Common myeloid progenitor, CD34-positive (primary cell): ENCODE measurements at places on chromosomes 13 and 19.

DNA sequence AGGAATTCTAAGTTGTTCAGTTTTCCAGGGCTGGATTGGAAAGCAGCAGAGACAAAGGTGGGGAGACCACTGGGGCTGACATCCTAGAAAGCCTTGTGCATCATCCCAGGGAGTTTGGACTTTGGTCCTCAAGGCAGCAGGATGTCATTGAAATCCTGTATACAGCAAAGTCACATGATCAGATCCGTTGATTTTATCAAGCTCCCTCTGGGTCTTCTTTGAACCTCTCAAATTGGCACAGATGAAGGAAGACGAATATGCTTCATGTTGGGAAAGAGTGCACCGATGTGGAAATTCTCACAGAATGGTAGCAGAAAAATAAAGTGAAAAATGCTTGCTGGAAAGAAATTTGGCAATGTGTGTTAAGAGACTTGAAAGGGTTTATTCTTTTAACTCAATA, 149.8 kb upstream of the TMTC4 start:
- no peak for DNase-seq

GRCh38 chr19:33445442-33446329, 72.2 kb downstream of the CEBPG start:
- no peak for DNase-seq

DNA sequence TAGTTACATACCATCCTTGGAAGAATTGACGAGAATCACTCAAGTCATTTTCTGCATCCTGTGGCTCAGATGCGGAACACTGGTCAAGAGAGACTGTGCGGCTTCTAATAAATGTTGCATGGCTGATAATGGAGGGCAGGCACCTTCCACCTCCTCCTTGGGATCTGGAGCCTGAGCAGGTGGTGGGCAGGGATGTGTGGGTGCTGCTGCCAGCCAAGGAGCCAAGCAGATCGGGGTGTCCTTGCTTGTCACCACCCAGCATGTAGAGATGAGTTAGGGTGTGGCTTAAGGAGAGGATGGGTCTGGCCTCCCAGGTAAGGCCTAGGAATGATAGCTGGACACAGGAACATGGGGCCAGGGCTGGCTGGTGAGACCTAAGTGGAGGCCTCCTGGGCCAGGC, 17.5 kb downstream of the GPI start:
- no peak for DNase-seq

DNA sequence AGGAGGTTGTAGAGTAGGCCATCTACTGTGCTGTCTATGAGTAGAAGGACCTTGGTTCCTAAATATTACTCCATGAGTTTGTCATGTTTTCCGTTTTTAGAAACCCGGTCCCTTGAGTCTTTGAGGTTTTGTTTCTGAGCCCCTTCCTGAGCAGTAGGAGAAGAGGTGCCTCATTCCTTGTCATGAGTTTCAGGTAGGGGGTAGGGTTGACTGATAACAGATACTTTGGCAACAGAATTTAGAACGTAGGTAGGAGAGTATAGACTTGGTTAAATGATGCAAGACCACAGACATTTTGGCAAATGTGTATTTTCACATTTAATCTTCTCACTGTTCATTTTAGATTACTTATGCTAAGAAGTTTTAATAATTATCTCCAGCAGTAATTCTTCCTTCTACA, 24.6 kb downstream of the LMO7 start:
- DNase-seq: no peak

- no peak for DNase-seq
Observed at GRCh38 chr19:17246681-17247425, 1.1 kb upstream of the NR2F6 start.

DNA sequence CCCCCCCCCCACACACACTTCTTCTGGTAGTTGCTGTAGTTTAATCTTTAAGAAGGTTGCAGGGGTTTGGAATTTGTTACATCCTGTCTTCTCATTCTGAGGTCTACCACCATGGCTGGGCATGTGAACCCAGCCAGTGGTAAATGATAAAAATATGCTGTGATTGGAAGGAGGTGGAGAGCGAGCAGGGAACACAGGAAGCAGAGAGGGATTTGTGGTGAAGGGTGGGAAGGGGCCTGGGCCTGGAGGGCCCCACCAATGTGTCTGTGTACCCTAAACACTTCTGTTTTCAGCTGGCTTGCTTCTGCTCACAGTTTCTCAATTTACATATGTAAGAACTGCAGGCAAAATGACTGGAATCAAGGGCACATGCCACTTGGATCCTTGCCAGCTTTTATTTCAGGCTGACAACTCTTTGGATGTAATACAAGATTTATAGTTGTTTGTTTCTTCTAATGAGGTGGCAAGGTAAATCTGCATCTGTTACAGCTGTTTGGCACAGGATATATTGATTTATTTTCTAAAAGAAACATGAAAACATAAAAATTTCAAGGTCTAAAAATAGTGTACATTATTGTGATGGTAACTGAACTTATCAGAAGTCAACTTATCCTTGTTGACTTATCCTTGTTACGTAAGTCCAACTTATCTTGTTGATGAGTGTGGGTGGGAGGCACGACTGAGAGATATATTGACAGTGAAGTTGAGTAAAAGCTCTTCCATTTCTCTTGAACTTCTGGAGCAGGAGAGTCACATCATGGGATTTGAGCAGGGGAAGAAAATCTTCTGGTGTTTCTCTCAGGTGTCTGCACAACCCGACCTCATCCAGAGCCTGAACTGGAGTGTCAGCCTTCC, 313.2 kb downstream of the SHISA2 start:
- DNase-seq: peak; percentile 46

DNA sequence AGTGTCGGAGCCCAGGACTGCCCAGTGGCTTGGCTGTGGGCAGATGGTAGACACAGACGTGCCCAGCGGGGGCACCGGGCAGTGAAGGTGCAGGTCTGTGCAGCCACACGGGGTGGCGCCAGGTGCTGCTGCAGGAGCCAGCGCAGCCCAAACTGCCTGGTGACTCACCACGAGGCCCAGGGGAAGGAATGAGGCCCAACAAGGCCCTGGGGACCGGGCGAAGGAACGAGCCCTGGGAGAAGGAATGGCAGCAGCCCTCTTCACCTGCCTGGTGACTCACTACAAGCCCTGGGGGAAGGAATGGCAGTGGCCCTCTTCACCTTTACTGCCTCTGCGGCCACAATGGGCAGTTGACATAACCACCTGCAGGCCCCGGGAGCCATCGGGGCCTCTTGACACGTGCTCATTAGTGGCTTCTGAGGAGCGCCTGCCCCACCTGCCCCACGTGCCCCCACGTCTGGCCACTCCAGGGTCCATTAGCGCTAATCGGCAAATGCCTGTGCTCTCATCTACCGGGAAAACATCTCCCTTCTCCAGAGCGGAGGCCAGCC, 9.3 kb downstream of the MED16 start:
- no peak for DNase-seq

- DNase-seq: no peak
Observed at GRCh38 chr13:53747825-53748224, 719.2 kb downstream of the OLFM4 start.

DNA sequence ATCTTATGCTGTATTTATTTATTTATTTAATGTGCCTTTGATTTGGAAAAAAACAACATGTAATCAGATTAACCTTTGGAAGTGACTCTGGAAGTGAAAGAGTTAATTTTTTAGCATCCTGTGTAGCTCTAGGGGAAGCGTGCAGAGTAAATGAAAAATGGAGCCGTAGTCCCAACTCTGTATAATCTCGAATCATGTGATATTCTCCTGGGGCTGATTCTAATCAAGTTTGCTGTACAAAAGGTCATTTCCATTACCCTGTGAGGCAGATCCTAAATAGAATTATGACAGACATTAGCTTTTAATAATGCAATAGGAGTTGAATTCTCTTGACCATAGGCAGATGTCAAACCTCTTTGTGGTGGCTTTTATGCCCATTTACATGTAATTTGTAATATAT, 238.6 kb upstream of the CSNK1A1L start:
- DNase-seq: no peak

GRCh38 chr13:33932769-33933406, 114.9 kb downstream of the RFC3 start:
- no peak for DNase-seq

DNA sequence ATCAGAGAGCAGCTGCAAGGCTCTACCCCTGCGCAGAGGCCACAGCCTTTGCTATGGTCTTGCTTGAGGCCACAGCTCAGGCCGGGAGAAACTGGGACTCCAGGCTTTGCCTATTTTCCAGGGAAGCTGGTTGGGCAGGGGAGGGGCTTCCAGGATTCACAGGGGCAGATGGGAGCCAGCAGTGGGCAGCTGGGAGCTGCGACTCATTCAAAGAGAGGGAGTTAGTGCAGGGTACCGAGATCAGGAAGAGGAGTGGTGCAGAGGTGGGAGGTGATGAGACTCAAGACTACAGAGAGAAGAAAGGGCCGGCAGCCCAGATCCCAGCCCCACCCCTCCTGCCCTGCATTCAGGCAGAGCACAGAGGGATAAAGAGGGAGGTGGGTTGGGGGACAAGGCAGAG, 12.1 kb downstream of the ADGRE5 start:
- DNase-seq: no peak

GRCh38 chr13:38577048-38577447, 109.8 kb upstream of the FREM2 start:
- DNase-seq: no peak

GRCh38 chr13:43107780-43108179, 84.4 kb downstream of the DNAJC15 start:
- DNase-seq: no peak

GRCh38 chr19:16067205-16067938, 8.9 kb upstream of the TPM4 start:
- peak; percentile 36 for DNase-seq

GRCh38 chr19:9848762-9849161, 13.6 kb downstream of the PIN1 start:
- DNase-seq: no peak

DNA sequence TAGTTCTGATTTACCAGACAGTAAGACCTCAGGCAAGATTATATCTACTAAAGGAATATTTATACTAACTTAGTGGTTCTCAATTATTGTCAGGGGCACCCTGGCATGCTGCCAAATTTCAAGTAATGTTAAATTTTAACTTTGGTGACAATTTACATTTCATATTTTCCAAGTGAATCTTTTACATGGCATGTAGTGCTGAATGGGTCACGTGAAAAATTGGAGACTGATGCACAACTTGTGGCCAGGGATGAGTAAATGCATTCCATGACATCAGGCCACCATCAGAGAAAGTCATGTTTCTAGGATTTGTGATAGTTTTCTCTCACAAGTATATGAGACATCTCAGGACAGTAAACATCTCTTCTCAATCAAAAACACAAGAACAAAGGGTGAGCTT, 202.6 kb upstream of the SOX21 start:
- DNase-seq: no peak

DNA sequence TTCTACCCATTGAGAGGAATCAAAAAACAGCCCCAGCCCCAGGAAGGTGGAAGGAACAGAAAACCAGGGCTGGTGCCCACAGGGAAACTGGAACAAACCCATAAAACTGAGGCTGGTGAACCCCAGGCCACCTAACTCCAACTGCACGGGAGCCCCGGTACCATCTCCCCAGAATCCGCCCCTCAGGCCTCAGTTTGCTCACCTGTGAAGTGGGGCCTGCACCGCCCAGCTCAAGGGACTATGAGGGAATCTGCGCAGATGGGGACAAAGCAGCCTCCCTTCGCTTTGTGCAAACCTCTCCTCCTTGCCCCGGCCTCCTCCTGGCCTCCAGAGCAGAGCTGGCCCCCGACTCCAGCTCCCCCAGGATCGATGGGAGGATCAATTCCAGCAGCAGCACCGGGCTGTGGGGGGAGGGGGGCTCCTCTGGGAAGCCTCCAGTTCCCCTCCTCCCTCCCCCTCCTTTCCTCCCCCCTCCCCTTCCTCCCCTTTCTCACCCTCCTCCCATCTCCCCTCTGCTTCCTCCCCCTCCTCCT, 9.1 kb upstream of the ONECUT3 start:
- DNase-seq: no peak

GRCh38 chr13:46893221-46893740, 3.6 kb downstream of the HTR2A start:
- no peak for DNase-seq

DNA sequence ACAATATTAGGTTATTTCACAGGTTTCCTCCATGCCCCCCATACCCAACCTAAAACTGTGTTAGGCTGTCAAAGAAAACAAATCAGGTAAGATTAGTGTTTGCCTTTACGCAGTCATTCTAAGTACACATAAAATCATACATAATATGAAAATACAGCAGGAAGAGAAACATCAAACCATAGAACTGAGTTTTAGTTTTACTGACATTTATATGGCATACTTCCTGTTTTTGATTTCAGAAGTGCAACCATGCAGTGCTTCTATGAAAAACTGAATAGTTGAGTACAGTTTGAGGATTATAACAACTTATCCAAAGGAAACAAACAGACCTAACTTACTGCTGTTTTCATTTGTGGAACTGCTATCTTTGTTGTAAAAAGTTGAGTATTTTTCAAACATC, 91.3 kb downstream of the KCNRG start:
- no peak for DNase-seq

DNA sequence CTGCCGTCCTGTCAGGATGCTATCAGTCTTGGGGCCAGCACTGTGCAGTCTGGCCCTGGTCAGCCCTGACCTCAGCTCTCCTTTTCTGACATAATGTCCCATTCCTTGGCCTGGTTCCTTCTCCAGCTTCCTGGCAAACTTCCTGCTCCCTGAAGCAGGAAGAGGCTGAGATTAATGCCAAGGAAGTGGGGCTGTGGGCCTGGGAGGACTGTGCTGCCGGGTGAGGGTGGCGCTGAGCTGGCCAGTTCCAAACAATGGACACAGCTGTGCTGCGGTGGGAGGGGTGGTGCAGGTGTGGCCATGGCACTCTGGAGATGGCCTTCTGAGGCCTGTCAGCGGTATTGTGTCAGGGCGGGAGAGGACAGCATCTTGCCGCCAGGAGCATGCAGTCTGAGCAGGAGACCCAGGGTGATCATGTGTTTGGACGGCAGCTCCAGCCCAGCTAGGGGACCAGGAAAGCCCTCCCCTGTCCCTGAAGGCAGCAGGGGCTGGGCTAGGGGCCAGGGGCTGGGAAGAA, 30.9 kb downstream of the TUBA3C start:
- no peak for DNase-seq

GRCh38 chr13:40566811-40567210, 99.6 kb downstream of the FOXO1 start:
- no peak for DNase-seq
